ENCODE measurements at places on chromosomes 13 and 19.

DNA sequence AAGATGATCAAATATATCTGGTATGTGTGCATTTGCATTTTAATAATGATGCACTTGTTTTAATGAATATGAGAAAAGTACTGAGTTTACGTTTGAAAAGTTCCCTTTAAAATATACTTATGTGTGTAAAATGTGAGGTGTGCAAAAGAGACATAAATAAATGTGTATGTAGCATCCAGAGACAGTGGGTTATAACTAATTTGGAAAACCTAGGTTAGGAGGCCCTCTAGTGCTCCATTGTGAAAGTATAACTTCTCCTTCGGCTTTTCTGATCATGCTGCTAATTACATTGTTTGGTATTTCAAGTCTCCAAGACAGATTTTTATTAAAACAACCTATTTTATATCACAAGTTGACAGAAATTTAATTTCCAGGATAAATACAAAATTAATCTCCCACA, 30.1 kb downstream of the SCEL start:
- no peak for DNase-seq

GRCh38 chr13:41546372-41547190, 89.2 kb downstream of the RGCC start:
- DNase-seq, result no peak

DNA sequence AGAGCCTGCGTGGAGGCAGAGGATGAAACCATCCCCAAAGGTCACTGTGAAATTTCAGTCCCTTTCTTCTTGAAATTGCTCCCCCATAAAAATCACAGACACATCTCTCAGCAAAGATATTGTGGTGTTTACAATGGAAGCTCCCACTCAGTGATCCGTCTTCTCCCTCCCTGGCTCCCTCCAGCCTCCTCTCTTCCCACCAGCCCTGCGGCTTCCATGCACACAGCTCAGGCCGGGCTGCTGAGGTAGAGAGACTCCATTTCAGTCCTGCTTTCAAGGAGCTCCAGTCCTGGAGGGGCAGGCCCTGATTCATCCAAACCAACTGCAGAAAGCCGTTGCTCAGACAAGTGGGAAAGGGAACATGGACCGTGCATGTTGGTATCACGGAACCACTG, 24.0 kb upstream of the MIER2 start:
- DNase-seq, result no peak

DNA sequence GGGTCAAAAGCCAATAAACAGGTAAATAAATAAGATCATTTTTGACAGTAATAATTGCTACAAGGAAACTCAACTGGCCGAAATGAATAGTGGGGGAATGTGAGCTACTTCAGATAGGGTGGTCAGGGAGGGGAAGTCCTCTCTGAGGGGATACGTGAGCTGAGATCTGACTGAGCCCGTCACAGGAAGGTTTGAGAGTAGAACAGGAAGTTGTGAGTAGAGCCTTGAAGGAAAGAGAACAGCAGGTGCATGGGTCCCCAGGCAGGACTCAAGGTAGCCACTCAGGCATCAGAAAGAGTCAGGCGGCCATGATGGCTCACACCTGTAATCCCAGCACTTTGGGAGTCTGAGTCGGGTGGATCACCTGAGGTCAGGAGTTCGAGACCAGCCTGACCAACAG, 6.3 kb downstream of the IRGQ start:
- no peak for DNase-seq

DNA sequence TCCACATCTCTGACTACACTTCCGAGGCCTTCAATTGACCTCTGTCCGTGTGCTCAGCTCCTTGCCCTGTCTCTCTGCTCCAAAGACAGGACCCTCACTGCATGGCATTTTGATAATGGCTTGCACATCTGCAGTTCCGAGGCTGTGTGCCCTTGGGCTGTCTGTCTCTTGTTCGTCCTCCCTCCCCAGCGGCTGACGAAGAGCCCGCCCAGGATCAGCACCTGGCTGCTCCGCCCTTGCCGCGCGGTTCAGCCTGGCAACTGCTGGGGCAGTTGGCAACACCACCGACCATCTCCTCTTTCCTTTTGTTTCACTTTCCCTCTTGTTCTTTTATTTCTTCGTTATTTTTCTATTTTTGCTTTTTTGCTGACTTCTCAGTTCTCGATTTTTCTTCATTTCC, 270.4 kb downstream of the TEX29 start:
- DNase-seq, result no peak

GRCh38 chr19:39060171-39060570, 24.0 kb upstream of the ACP7 start:
- no peak for DNase-seq

DNA sequence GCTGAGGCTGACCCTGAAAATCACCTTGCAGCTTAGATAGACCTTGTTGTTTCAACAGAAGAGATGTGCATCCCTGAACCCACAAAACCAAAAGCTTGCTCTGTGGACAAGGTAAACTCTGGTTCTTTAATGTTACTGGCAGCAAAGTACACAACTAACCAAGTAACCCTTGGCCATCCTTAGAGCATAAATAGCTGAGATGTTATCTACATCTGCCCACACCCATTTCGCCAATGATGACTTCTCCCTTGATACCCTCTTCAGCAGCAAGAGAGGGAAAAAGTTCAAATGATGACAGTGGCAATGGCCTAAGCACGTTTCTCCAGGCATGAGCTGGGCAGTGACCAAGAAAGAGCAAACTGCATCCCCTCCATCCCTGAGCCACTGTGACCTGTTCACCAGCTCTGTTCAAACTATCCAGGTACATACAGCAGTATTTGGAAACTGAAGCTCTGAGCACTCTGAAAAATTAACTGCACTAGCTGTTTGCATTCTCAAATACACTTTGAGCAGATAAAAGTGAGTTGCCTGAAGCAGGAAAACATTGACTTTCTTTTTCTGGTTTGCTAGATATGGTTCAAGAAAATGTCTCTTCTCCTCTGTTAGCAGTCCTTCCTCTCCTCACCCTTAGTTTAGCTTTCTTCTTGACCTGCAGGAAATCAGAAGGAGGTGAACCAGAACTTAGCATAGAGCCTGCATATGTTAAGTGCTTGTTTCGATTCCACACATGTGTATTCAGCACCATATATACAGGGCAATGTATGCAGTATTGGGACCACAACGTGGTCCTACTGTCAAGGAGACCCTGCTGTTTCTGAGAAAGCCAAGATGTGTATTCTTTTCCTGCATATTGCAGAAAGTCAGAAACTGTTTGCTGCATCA, 231.7 kb downstream of the FOXO1 start:
- DNase-seq, result no peak

- DNase-seq, result no peak
Measured at GRCh38 chr13:21371011-21371410, 88.1 kb downstream of the ZDHHC20 start.
